PC-3 (cell line): ENCODE measurements at places on chromosomes 5 and 9.

DNA sequence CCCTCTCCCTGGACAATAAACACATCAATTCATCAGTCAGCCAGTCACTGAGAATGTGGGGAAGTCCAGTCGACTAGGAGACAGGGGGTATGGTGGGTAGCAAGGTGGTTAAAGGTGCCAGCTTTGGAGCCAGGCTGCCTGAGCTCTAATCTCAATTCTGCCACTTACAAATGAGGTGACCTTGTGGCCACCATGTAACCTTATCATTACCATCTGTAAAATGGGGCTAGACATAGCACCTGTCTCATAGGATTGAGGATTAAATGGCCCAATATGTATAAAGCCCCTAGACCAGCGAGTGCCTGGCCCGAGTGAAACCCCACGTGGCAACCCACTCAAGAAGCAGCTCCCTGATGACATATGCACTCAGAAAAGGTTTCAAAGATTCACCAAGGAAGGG, 73.3 kb upstream of the TBC1D2 start:
- DNase-seq = no peak

- DNase-seq = no peak
Observed at GRCh38 chr9:3292311-3292710, 233.5 kb downstream of the RFX3 start.

- no peak for DNase-seq
Observed at GRCh38 chr9:92642041-92642451, 27.9 kb downstream of the IPPK start.

DNA sequence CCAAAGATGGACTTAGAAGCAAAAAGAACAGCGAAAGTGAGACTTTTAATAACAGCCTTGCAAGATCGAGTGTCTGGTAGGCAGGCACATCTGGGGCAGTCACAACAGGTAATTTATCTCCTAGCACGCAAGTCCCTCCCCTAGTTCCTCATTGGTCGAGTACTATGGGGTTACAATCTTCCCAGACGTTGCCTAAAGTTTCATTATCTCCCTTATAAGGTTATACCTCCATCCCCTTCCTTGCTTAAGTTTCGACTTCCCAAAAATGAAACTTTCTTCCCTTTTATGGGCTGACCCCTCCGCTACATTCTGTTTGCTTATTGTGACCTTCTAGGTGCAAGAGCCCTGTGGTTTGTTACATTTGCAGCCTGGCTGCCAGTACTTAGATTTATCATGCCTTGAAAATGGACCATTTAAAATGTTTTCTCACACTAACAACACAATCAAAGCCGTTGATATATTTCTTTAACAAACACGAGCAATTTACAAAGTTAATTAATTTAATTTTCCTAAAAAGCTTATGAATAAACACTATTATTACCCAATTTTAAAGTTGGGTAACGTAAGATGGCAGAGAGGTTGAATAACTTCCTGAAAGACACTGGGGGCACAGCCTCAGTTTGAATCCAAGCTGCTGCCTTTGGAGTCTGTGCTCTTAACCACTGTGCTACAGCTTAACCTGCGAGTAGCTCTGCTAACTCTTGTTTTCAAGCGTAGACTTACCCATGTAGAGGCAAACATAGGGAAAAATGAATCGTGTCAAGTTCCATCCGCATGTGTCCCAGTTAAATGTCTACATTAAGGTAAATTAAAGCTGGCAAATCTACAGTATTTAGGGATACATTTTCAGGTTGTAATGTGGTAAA, 91.7 kb downstream of the EDIL3 start:
- no peak for DNase-seq

GRCh38 chr9:124040935-124041816, 29.6 kb downstream of the LHX2 start:
- DNase-seq = no peak

GRCh38 chr9:121598965-121599871, 52.2 kb upstream of the DAB2IP start:
- DNase-seq = peak; percentile 85

DNA sequence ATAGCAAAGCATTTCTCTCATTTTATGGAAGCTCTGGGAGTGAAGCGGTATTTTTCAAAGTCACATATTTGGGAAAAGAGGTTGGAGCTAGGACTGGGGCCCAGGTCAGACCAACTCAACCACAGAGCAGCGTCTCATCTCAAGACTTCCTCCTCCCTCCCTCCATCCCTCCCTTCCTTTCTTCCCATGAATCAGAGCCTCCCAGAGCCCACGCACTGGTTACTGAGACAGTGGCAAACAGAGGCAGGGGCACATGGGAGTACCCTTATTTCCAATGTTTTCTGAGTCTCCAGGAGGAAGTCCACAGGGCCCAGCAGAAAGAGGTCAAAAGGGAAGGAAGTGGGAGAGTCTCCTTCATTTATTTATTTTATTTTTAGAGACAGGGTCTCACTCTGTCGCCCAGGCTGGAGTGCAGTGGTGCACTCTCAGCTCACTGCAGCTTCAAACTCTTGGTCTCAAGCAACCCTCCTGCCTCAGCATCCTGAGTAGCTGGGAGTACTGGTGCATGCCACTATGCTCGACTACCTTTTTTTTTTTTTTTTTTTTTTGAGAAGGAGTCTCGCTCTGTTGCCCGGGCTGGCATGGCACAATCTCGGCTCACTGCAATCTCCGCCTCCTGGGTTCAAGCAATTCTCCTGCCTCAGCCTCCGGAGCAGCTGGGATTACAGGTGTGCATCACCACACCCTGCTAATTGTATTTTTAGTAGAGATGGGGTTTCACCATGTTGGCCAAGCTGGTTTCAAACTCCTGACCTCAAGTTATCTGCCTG, 52.5 kb upstream of the CDKN2AIPNL start:
- DNase-seq = no peak

- DNase-seq = no peak
Observed at GRCh38 chr9:117720555-117720954, 16.4 kb downstream of the TLR4 start.

DNA sequence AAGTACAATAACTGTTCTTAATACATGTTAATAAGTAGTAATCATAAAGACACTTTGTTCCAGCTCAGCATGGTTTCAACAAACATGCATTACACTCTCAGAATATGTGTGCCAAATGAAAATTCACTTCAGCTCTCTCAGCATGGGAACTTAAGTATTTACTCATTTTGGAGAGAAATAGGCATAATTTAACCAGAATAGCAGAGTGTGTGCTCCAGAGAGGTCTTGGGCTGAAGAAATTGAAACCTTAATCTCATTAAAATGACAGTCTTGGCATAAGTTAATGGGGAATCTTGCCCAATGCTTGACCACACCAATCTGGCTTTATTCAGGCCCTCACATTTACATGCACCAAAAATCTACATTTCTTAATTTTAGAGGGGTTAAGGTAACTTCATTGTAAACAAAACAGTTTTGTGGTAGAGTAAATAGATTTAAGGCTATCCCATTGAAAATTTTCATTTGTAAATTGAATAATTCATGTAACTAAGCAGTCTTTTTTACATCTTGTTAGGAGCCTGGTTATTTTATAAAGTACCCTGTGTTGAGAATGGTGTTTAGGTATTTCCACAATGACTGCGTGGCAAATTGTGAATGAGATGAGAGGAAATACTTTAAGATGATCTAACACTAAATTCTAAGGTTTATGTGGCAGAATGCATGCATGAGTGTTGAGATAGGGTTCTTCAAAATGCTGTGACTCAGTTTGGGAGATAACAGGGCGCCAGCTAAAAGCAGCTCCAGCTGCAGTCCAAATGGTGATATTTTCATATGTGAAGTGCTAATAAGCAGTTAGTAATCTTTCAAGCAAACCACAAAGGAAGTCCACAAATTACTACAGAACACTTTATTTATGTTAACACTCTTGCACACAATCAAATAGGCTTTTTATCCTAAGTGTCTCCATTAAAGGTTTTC, 11.3 kb upstream of the LOX start:
- DNase-seq = no peak

- no peak for DNase-seq
Observed at GRCh38 chr5:176429972-176430371, 13.6 kb upstream of the CLTB start.

DNA sequence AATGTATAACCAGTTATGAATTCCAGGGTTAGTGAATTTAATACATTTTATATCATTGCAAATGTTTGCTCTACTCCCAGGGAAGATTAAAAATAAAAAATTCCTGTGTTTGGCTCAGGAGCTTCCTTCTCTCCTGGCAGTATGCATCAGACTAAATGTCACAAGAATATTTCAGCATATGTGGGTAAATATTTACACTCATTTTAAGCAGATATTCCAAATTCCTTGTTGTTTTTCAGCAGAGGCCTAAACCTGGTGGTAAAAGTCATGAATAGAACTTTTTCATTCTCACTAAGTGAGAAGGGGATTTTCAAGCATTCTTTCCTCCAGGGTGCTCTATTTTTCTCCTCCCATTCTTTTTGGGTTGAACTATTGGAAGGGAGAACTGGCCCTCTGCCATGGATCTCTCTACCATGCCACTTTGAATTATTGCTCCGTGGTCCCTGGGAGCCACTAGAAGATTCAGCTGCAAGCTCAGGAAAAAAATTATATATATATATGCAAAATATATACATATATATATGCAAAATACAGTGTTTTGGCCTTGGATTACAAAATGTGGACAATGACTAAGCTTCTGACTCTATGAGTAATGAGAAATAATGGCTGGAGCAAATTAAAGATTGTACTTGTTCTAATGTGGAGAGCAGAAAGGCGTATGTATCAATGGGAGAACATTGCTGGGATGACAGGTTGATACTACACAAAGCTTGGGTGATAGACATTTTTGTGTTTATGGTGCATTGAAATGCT, 180.6 kb upstream of the PAPPA start:
- peak; percentile 45 for DNase-seq

GRCh38 chr9:86947146-86948073, at the start of gene GAS1:
Gene GAS1, minus strand, starts transcription at chr9:86947506. Its CDS starts 727 bp downstream, at chr9:86946779.
- DNase-seq = peak; percentile 50

GRCh38 chr5:158543539-158544387, 556.0 kb downstream of the EBF1 start:
- DNase-seq = no peak

DNA sequence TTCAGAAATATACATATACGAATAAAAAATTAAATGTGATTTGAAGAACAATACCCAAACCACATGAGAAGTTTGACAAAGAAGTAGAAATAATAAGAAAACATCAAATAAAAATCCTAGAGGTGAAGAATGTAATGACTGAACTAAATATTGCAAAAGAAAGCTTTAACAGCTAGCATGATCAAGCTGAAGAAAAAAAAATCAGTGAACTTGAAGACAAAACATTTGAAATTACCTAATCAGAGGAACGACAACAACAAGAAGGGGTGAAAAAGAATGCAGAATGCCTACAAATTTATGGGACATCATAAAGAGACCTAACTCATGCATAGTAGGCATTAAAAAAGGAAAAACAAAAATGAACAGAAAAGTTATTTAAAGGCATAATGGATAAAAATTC, 60.5 kb upstream of the SPEF2 start:
- DNase-seq = no peak

- no peak for DNase-seq
Observed at GRCh38 chr5:32021771-32022170, 152.3 kb downstream of the GOLPH3 start.

- DNase-seq = no peak
Observed at GRCh38 chr9:38339496-38339895, 53.0 kb upstream of the ALDH1B1 start.

DNA sequence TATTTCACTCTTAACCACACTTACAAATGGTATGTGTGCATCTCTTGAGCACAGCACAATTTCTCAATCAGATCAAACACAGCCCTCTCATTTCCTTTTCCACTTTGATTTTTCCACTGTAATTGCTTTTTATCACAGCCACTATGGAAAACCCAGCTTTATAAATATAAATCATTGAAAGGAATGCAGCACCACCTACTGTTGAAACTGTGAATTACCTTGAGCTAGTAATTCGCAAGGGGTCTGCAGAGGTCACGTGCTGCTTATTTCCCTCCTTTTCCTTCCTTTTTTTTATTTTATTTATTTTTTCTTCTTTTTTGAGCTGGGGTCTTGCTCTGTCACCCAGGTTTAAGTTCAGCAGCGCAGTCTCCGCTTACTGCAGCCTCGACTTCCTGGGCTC, 76.9 kb downstream of the CDH6 start:
- DNase-seq = peak; percentile 42

DNA sequence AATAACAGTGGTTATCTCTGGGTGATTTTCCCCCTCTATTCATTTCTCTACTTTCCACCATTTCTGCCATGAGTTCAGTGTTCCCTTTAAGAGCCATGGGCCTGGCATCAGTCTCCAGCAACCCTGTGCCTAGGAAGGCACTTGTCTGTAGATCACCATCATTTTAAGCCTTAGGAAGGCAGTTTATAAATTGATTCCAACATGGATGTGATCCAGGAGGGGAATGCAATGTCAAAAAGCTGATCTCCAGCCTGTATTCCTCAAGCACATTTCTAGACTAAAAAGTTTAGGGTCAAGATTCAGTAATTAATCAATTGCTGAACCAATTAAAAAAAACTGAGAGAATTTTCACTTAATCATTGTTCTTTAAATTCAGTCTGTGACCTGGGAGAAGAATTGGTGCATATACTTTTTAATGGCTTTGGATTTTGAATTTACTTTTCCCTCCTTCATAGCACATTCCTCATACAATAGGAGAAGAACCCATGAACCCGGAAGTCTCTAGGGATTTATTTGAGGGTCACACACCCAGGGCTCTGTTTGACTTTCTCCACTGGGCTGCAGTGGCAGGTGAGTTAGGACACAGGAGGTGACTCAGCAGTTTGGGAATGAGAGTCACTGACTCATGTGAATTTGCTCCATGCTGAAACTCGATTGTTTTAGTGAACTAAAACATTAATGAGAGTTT, 6.1 kb upstream of the ERMP1 start:
- DNase-seq = peak; percentile 88

DNA sequence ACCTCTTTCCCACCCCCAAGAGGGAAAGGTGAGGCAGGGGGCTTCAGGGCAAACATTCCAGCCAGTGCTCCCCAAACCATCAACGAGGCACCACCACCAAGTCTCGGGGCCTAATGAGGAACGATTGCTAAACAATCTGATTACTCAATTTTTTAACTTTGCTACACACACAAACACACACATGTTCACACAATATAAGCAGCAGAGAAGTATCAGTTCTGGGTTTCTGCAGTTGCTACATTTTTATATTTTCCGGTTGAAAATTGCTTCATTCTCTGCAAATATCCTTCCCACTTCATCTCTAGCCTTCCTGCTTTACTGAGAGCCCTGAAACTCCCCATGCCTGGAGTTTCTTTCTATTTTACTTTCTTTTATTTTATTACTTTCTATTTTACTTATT, 60.2 kb downstream of the FEM1C start:
- DNase-seq = no peak

DNA sequence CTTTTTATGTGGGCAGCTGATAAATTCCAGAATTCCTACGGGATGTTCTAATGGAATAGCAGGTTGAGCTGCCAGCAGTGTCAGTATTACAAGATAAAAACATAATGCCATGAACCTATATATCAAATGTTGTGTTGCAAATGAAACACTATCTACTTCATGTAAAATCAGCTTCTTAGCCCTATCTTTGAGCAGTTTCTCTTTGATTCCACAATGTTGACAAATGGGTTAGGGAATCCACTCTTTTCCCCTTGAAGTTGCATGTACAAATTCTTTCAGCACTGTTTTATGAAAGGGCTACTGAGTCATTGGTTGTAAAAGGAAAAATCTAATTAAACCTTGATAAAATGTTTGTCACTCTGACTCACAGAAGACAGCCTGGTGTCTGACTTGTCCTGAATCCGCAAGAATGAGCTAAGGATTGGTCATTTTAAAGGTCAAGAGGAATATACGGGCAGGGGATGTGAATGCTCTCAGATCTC, 950.6 kb upstream of the NUDT12 start:
- peak; percentile 97 for DNase-seq

GRCh38 chr5:170143710-170144109, 38.0 kb downstream of the FOXI1 start:
- DNase-seq = no peak

GRCh38 chr9:133460405-133461175, 812 bp downstream of the CACFD1 start:
- peak; percentile 28 for DNase-seq
